ENCODE measurements at places on chromosomes 7 and 10.

- no peak for DNase-seq
Measured at GRCh38 chr10:112687647-112688046, 240.6 kb downstream of the VTI1A start.

DNA sequence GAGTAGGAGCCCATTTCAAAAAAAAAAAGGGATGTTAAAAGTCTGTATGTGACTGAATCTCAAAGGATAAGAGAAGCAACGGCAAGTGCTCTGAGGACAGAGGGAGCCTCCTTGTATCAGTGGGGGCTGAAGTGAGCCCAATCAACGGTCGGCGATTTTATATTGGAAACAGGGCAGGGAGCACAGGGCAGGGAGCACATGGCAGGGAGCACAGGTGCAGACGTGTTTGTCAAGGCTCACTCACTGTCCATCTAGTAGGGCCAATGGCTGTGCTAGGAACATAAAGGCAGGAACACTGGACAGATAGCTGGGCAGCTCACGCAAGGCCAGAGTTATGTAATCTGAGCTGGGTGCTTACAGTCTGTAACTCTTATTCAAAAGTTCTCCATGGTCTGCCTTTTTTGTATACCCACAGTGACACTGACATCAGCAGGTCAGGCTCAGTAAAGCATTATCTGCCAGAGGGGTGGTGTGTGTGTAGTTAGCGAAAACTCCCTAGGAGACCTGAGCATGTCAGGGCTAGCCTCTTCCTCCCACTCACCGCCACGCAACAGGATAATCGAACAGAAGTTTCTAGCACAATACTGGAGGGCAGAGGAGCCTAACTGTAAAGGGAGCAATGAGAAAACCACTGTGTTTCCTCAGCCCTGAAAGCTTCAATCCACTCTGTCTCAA lies 15.4 kb downstream of the AKR1B1 start:
- no peak for DNase-seq

GRCh38 chr7:90119178-90119971 lies 34.9 kb upstream of the STEAP1 start:
- DNase-seq, result peak; percentile 80

DNA sequence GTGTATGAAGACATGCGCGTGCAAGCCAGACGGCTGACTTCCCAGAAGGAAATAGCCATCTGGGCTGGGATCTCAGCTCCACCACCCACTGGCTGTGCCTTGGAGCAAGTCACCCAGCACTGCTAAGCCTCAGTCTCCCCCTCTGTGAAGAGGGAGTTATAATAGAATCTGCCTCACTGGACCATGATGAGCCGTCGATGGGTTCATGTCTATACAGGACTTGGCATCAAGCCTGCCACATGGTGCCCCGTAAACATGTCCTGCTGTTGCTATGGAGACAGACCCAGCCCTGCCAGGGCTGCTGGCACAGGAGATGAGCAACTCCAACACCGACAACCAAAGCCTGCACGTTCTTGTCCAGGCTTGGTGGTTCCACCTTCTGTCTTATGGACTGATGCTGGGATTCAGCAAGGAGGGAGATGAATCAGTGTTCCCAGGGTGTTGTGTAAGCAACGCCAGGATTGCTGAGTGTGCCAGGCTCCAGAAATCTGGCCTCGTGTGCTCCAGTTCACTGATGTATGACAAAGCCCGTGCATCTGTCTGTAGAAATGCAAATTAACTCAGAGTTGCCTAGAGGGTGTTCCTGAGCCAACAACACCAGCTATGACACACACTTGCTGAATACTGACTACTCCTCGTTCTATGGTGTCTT lies 5.6 kb downstream of the GPR15LG start:
- no peak for DNase-seq

GRCh38 chr7:25643286-25643685 lies 415.0 kb upstream of the NPVF start:
- no peak for DNase-seq

- DNase-seq, result no peak
Measured at GRCh38 chr10:125538947-125539731, 143.8 kb downstream of the TEX36 start.

GRCh38 chr7:1744296-1745017 lies 74.4 kb downstream of the ELFN1 start:
- no peak for DNase-seq

GRCh38 chr7:95276114-95276513 lies 48.2 kb downstream of the PON1 start:
- DNase-seq, result no peak

DNA sequence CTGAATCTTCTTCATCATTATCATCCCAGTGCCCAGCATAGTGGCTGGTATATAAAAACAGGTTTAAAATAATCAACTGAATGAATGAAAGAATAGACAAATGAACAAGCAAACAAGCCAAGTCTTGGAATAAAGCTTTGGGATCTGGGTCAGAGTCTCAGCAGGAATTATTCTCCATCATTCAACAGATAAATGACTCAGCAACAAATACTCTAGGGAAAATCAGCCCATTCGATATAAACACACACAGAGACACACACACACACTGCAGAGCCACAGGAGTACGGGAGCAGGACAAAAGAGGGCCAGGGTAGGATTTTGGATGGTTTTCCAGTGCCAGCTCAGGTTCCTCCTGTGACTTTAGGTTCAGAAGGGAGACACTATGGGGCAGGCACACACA lies 29.2 kb upstream of the DLX6 start:
- no peak for DNase-seq

DNA sequence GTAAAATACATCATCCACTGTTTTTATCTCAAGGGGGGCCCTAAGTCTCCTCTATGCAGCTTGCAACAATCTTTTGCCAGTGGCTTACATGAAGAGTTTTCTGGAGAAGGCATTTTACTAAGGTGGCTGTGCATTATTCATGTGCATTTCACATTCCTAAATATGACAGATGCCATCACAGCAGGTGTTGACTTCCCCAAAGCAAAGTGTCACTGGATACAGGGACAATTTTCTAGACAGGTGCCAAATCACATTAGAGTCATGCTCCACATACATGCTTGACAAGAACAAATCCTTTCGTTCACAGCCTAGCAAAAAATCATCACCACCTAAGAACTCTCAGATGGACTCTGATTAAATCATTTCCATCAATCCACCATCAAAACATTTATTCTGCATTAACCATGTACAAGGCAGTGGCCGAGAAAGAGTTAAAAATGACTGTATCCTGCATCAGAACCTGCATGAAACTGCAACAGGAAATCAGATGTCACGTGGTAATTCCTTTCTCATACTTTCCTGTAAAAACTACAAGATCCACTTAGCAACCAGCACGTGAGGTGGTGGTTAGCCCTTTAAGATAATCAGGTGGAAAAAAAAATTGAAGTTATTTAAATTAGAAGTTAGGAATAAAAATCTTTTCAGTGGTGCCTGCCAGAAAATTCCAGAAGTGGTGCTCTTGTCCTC lies 88.2 kb upstream of the AFAP1L2 start:
- DNase-seq, result no peak

DNA sequence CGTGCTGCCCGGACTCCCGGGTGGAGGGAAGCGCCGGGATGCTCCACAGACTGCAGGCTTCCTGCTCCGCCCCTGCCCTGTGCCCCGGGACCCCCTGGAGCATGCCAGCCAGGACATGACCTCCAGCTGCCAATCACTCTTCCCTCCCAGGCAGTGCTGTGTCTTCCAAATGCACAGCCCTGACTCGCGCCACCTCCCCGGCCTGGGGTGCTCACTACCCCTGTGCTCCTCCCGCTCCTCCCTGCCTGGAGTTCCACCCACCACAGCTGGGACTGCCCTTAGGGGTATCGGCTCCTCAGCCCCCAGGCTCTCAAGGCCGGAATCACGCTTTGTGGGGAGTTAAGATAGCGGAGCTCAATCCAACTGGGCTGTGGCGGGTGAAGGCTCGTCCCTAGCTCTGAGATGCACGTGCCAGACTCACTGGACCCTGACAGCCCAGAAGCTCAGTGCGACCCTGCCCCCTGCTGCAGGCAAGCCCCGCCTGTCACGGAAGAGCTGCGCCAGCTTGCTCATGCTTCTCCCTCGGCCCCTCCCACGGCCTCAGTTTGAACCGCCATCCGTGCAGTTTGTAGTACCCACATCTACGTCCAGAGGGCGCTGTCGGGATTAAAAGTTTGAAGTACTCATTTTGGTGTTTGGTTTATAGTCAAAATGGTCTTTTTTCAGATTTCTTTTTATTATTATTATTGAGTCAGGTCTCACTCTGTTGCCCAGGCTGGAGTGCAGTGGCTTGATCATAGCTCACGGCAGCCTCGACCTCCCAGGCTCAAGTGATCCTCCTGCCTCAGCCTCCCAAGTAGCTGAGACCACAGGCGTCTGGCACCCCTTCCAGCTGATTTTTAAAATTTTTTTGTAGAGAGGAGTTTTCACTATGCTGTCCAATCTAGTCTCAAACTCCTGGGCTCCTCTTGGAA lies 142.5 kb upstream of the TCERG1L start:
- DNase-seq, result no peak

GRCh38 chr10:49600781-49601400 lies 9.2 kb upstream of the SLC18A3 start:
- no peak for DNase-seq

GRCh38 chr10:86349940-86350630 lies 16.5 kb downstream of the GRID1 start:
- DNase-seq, result no peak

GRCh38 chr10:132142396-132143161 lies 44.2 kb upstream of the DPYSL4 start:
- no peak for DNase-seq

DNA sequence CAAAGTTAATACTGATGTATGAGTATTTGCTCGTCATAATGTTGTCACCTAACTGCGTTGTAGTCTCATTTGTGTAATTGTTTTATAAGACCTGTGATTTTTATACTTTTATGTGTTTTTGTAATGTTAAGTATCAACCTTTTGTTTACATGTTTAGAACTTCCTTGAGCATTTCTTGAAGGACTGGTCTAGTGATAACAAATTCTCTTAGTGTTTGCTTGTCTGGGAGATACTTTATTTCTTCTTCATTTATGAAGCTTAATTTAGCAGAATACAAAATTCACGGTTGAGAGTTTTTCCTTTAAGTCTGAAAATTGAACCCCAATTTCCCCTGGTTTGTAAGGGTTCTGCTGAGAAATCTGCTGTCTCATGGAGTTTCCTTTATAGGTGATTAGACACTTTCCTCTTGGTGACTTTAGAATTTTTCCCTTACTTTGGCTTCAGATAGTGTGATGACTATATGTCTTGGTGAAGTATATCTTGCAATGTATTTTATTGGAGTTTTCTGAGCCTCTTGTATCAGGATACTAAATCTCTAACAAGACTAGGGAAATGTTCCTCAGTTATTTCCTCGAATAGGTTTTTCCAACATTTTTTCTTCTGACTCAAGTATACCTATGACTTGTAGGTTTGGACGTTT lies 154.9 kb downstream of the WDR11 start:
- no peak for DNase-seq

GRCh38 chr10:43231523-43232078 lies 35.3 kb downstream of the RASGEF1A start:
- DNase-seq, result peak; percentile 67

- no peak for DNase-seq
Measured at GRCh38 chr10:121608469-121609190, 10.4 kb upstream of the FGFR2 start.

GRCh38 chr7:125363873-125364272 lies 434.2 kb upstream of the POT1 start:
- no peak for DNase-seq

DNA sequence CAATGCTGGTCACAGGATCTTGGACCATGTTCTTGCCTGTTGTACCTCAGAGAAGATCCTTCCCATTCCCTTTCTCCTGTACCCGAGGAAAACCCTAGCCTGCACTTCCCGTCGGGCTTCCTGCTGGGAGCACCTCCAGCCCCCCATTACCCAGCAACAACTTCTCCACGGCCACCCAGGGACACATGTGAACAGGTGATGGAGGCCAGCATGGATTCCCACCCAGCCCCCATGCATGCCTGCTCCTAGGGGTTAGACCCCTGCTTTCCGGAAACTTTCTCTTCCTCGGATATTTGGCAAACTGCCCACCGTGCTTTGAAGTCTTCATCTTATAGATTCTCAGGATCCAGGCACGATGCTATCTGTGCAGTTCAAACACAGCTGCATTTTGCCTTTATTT lies 67.3 kb downstream of the CALML3 start:
- DNase-seq, result peak; percentile 21

GRCh38 chr10:31999836-32000235 lies 56.4 kb downstream of the KIF5B start:
- DNase-seq, result no peak

DNA sequence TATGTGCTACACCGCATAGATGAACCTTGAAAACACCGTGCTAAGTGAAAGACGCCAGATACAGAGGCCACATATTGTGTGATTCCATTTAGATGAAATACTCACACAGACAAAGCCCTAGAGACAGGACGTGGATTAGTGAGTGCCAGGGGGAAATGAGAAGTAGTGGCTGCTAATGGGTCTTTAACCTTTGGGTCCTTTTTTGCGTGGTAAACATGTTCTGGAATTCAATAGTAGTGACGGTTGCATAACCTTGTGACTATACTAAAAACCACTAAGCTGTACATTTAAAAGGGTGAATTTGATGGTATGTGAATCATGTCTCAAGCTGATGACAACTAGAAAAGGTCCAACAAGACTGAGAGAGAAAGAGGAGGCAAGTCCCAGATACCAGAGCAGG lies 15.6 kb downstream of the SMKR1 start:
- no peak for DNase-seq

- DNase-seq, result no peak
Measured at GRCh38 chr7:42395607-42396006, 158.6 kb upstream of the GLI3 start.

- no peak for DNase-seq
Measured at GRCh38 chr10:80471001-80471400, 16.9 kb downstream of the TSPAN14 start.

DNA sequence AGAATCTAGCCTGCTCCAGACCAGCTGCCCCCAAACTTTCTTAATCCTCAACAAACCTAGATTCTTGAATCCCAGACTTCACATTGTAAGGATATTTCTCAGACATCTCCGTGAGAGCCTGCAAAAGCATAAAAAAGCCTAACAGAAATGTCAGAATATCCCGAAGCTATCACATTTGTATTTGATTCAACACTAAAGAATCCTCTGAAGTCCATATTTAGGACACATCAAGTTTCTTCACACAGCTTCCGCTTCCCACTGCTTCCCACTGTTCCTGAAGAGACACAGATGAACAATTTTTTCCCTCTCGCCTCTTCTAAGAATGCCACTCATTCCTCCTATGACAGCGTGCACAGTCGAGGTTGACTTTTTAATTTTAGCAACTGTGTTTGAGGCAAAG lies 396.2 kb upstream of the IGFBP3 start:
- DNase-seq, result no peak

DNA sequence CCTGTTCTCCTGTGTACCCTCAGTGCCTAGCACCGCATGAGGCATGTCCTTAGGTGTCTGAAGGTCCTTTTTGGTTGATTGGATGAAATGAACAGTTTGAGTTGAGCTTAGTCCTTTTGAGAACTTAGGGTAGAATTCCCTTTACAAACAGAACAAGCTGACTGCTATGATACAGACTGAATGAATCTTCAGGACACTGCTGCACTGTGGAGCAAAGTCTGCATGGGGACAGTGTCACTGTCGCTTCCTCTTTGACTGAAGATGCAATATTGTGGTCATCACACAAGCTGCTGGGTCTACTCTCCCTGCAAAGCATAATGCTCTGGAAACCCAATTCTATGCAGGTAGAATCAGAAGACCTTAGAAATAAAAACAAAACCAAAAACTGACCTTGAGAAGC lies 8.6 kb upstream of the PLAU start:
- no peak for DNase-seq

GRCh38 chr7:126210707-126211106 lies 1042.0 kb downstream of the GRM8 start:
- no peak for DNase-seq
